ENCODE measurements at places on chromosomes 12 and 14. TPM values are rescaled to one million over a fixed set of nuclear protein-coding genes. Genes with fewer than 3 reads are reported as not detected.

DNA sequence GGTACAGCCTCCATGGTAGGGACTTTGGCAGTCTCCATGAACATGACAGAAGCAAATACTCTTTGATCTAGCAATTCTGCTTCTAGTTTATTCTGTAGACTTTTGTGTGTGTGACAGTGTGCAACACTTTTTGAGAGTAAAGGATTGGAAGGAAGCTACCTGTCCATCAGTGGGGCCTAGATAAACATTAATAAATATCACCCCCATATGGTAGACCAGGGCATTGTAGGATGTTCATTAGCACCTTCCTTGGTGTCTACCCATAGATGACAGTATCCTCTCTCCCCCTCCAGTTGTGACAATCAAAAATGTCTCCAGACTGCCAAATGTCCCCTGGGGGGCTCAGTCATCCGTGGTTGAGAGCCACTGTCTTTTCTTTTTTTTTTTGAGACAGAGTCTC, 10.8 kb downstream of the SNRNP35 start:
- H3K4me3 ChIP-seq, result no peak overlapping the region
- peaks cover 3% of the 10 kb centered on the region for H3K4me1 ChIP-seq
- H3K27me3 ChIP-seq, result no peaks in the 10 kb centered on the region
- DNase-seq, result no peak
- H3K27ac ChIP-seq, result no peak overlapping the region
- H3K36me3 ChIP-seq, result peaks cover 44% of the 10 kb centered on the region

GRCh38 chr12:132360906-132361777, 31.8 kb upstream of the GALNT9 start:
- peaks cover 15% of the 10 kb centered on the region for H3K27me3 ChIP-seq
- no peak overlapping the region for H3K4me3 ChIP-seq
- H3K27ac ChIP-seq, result no peak overlapping the region
- no peaks in the 10 kb centered on the region for H3K36me3 ChIP-seq

- H3K27me3 ChIP-seq, result no peaks in the 10 kb centered on the region
- H3K4me3 ChIP-seq, result no peak overlapping the region
Observed at GRCh38 chr12:128820723-128821432, 2.9 kb downstream of the SLC15A4 start.

- no peaks in the 10 kb centered on the region for H3K27me3 ChIP-seq
- H3K4me1 ChIP-seq, result no peaks in the 10 kb centered on the region
- H3K36me3 ChIP-seq, result peaks cover 14% of the 10 kb centered on the region
- no peak overlapping the region for H3K27ac ChIP-seq
- H3K4me3 ChIP-seq, result no peak overlapping the region
Observed at GRCh38 chr12:88132392-88132791, 9.5 kb downstream of the CEP290 start.

- DNase-seq, result no peak
- H3K36me3 ChIP-seq, result peaks cover 79% of the 10 kb centered on the region
- H3K27ac ChIP-seq, result no peak overlapping the region
- H3K4me1 ChIP-seq, result no peaks in the 10 kb centered on the region
- H3K27me3 ChIP-seq, result no peaks in the 10 kb centered on the region
Observed at GRCh38 chr14:31307198-31307597, 99.6 kb upstream of the HECTD1 start.

DNA sequence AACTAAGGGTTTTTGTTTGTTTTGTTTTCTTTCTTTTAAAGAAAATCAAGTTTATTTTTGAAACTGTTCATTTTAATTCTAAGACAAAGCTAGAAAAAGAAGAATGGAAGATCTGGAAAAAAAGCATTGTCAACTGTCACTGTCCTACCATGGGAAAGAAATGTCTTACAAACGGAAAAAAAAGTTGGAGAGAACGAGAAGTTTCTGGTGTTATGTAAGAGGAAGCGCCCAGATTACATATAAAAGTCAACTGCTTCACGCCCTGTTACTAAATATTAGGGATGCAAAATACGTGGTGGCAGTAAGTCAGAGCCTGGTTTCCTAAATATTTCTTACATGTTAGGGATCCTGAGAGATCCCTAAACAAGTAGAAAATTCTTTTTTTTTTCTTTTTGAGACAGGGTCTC, 14.3 kb upstream of the FBXL14 start:
- peak overlapping the region; percentile 13 for H3K27ac ChIP-seq
- no peaks in the 10 kb centered on the region for H3K36me3 ChIP-seq
- no peak for DNase-seq
- no peaks in the 10 kb centered on the region for H3K27me3 ChIP-seq
- no peak overlapping the region for H3K4me3 ChIP-seq
- H3K4me1 ChIP-seq, result peaks cover 36% of the 10 kb centered on the region

- DNase-seq, result no peak
- H3K4me3 ChIP-seq, result no peak overlapping the region
- H3K27ac ChIP-seq, result no peak overlapping the region
Observed at GRCh38 chr14:35993684-35993960, 167.5 kb downstream of the BRMS1L start.

DNA sequence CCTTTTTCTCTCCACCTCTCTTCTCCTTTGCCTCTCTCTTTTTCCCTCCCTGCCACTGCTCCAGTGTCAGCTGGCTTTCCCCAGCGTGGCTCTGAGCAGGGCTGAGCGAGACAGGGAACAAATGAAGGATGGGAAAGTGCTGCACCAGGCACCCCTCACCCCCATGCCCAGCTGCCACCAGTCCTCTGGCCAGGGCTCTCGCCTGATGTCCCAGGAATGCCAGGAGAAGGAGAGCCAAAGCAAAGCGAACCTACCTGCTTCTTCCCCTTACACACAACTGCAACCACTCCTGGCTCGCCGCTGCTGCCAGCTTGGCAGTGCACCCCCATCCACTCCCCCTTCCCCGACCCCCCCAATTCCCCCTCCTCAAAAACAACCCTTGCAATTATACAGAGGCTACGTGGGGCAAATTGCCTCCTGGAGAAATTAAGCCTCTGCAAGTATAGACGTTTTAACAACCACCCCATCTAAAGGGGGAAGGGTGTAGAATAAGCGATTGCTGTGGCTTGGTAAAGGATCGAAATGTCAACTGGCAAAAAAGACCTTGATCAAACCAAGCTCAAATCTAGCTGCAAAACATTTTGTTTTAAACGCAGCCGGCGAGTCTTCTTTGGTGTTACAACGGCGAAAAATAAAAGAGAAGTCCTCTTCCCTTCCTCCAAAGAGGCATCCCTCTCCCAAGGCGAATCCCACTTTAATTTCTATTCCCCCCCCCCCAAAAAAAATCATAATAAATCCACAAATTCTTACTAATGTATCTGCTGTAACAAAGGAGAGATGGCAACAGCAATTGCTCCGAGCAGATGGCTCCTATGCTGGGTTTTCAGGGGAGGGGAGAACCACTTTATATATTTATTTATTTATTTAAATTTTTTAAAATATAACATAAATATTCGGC, 2.9 kb downstream of the BCL11B start:
- H3K27ac ChIP-seq, result peak overlapping the region; percentile 90
- H3K4me1 ChIP-seq, result peaks cover 77% of the 10 kb centered on the region
- H3K4me3 ChIP-seq, result peak overlapping the region; percentile 84
- no peaks in the 10 kb centered on the region for H3K36me3 ChIP-seq

DNA sequence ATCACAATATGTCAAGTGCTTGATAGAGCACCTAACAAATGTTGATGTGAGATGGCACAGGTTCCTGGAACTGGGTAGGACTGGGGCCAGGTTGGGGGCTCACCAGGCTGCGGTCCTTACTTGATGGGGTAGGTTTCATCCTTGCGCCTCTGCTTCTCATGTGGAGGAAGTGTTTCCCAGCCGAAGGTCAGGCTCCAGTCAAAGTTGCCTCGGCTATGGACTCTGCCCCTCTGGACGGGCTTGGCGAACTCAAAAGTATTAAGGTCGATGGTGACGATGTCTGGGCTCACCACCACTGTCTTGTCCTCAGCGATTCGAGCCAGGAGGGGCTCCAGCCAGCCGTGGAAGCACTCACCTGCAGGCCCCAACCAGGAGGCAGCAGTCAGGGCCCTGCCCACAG, 17.5 kb upstream of the CELA1 start:
- no peak overlapping the region for H3K4me3 ChIP-seq
- DNase-seq, result no peak
- no peaks in the 10 kb centered on the region for H3K27me3 ChIP-seq
- no peak overlapping the region for H3K27ac ChIP-seq
- no peaks in the 10 kb centered on the region for H3K36me3 ChIP-seq

Gene LUM
- 16.8 TPM for total RNA-seq

GRCh38 chr12:77746096-77746495, 84.6 kb upstream of the NAV3 start:
- no peaks in the 10 kb centered on the region for H3K36me3 ChIP-seq
- no peak overlapping the region for H3K4me3 ChIP-seq
- H3K27me3 ChIP-seq, result no peaks in the 10 kb centered on the region
- H3K27ac ChIP-seq, result no peak overlapping the region
- H3K4me1 ChIP-seq, result no peaks in the 10 kb centered on the region

- no peak overlapping the region for H3K27ac ChIP-seq
- H3K27me3 ChIP-seq, result no peaks in the 10 kb centered on the region
- DNase-seq, result no peak
- H3K4me1 ChIP-seq, result no peaks in the 10 kb centered on the region
- H3K36me3 ChIP-seq, result no peaks in the 10 kb centered on the region
Observed at GRCh38 chr14:57753821-57754220, 112.1 kb downstream of the SLC35F4 start.

DNA sequence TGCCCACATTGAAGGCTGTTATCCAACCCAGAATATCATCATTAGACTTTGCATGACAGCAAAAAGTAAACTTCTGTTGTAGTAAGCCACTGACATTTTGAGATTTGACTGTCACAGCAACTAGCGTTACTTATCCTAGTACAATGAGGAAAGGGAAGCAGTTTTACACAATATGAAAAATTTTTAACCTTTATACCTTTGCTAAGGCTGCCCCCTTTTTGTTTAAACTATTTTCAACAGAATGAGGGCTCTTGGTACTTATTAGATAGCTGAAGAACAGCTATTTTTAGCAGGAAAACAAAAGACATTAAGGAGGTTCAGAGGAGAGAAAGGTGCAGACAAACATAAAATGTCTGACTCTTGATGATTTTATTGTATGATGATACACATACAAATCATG, 23.4 kb upstream of the TMX1 start:
- H3K27me3 ChIP-seq, result no peaks in the 10 kb centered on the region
- no peak for DNase-seq
- H3K27ac ChIP-seq, result no peak overlapping the region
- no peaks in the 10 kb centered on the region for H3K4me1 ChIP-seq

GRCh38 chr14:102824832-102825231, 47.6 kb downstream of the TRAF3 start:
- H3K27me3 ChIP-seq, result no peaks in the 10 kb centered on the region
- H3K36me3 ChIP-seq, result no peaks in the 10 kb centered on the region
- no peak overlapping the region for H3K4me3 ChIP-seq
- no peak for DNase-seq
- H3K4me1 ChIP-seq, result peaks cover 3% of the 10 kb centered on the region
- no peak overlapping the region for H3K27ac ChIP-seq

GRCh38 chr14:91113829-91114078, at the start of gene DGLUCY:
Gene DGLUCY (plus strand): TSS chr14:91114073. CDS start chr14:91160295, 46,222 bp downstream.
- no peak for DNase-seq
- H3K27me3 ChIP-seq, result no peaks in the 10 kb centered on the region
- peak within 1 kb of the TSS; percentile 93 for H3K27ac ChIP-seq

DNA sequence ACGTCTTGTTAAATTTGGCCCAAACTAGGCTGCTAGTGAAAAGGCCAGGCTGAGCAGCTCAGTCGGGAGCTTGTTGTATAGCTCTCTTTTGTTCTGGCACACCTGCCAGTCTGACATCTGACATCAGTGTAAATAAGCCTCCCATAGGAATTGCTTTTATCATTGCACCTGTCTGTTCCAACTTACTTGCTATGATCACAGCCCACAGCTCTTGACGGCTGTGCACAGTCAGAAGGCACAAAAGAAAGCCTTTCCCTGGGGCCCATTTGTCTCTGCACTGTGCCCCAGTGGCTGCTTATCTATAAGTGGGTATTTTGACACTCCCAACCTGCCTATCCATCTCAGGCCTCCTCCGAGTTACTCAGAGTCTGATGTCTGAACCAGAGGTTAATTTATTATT, 324.5 kb downstream of the NUAK1 start:
- H3K4me3 ChIP-seq, result no peak overlapping the region
- no peaks in the 10 kb centered on the region for H3K4me1 ChIP-seq
- H3K36me3 ChIP-seq, result no peaks in the 10 kb centered on the region
- H3K27me3 ChIP-seq, result no peaks in the 10 kb centered on the region

Gene CLEC4E
- total RNA-seq, result not detected

Gene ABCC9
- 8.0 TPM for total RNA-seq

DNA sequence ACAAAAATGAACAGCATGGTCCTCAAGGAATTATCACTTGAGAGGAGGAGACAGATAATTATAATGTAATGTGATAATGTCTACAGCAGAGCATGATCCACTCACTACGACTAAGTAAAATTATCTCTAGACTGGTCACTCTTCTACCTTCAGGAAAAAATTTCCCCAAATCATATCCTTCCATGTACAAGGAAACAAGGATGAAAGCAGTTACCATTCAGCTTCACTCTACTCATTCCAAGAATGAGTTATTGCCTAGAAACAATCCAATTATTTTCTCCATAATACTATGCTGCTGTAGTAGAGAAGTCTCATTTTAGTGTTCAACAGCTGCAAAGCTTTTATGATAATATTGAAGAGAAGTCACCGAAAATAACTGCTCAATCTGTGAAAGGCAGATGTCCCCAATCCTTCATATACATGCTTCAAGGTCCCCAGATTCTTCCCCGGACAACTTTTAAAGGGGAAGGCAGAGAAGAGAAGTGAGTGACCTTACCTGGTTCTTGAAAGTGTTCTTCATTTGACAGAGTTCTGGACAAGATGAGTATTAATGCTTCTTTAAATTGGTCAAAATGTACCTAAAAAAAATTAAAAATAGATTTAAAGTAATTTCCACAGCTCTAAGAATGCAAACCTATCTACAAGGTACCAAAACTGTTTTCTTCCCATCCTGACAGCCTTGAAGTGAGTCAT, 24.6 kb downstream of the NIN start:
- no peak for DNase-seq
- H3K36me3 ChIP-seq, result peaks cover 14% of the 10 kb centered on the region
- no peaks in the 10 kb centered on the region for H3K4me1 ChIP-seq
- no peak overlapping the region for H3K4me3 ChIP-seq
- no peaks in the 10 kb centered on the region for H3K27me3 ChIP-seq

DNA sequence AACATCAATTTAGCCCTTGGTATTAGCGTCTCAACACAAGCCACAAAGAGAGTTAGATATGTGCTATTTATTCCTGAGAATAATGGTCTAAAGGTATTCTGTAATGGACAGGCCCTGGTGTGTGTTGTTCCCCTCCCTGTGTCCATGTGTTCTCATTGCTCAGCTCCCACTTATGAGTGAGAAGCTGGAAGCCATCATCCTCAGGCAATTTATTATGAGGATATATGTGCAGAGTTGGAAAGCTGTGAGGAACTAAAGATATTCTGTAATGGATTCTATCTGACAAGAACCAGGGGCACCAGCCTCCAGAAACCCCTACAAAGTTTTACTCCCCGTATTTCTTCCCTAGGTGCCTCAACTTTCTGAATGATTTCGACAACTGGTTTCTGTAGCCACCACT, 210.8 kb downstream of the GRIN2B start:
- no peak for DNase-seq
- H3K27ac ChIP-seq, result no peak overlapping the region
- no peak overlapping the region for H3K4me3 ChIP-seq
- no peaks in the 10 kb centered on the region for H3K36me3 ChIP-seq
- no peaks in the 10 kb centered on the region for H3K4me1 ChIP-seq
